Daoy (cell line): ENCODE measurements at places on chromosomes 7 and 10. TPM values are rescaled to one million over a fixed set of nuclear protein-coding genes. Genes with fewer than 3 reads are reported as not detected.

DNA sequence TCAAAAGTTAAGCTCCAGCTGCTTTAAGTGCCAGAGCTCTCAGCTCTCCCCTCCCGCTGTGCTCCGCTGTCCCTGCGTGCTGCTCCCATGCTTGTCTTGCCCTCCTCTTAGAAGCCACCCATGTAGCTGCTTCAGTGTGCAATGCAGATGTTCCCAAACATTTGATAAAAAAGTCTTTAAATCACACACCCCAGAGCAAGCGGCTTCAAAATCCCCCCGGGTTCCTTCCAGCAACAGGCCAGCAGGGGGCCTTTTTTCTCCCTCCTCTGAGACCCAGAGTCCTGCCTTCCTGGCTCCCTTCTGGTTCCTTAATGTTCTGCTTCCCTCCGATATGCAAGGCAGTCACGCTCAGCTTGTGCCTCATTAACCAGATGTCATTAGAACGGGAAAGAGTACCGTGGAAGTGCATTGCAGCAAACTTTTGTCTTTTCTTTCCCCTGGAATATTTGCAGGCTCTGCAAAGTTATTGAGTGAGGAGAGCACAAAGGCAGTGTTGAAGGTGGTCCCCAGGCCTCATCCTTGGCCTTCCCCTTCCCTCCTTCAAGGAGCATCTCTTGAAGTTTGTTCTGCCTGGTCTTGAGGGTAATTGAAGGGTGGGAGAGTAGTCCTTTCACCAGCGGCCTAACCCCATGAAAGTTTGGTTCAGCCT lies 25.5 kb downstream of the LDB3 start:
- DNase-seq: peak; percentile 13

- no peak for DNase-seq
These were observed 42.4 kb downstream of the MTURN start for GRCh38 chr7:30177186-30177585.

DNA sequence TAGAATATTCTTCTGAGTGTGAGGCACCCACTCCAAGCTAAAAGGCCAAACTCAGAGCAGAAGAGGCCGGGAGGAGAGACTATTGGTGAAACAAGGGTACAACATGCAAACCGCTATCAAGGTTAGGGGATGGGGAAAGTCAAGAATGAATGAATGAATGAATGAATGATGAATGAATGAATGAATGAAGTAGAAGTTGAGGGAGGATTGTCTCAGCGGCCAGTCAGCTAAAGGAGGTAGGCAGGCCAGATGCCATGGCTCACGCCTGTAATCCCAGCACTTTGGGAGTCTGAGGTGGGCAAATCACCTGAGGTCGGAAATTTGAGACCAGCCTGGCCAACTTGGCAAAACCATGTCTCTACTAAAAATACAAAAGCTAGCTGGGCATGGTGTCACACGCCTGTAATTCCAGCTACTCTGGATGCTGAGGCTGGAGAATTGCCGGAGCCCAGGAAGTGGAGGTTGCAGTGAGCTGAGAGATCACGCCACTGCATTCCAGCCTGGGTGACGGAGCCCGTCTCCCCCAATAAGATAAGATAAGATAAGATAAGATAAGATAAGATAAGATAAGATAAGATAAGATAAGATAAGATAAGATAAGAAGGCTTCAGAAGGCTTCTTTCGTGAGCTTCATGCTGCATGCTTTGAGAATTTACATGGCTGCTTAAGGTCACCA lies 250.8 kb downstream of the CCDC3 start:
- DNase-seq: peak; percentile 69

- DNase-seq: no peak
These were observed 368.8 kb upstream of the ZMIZ1 start for GRCh38 chr10:78699971-78700370.

DNA sequence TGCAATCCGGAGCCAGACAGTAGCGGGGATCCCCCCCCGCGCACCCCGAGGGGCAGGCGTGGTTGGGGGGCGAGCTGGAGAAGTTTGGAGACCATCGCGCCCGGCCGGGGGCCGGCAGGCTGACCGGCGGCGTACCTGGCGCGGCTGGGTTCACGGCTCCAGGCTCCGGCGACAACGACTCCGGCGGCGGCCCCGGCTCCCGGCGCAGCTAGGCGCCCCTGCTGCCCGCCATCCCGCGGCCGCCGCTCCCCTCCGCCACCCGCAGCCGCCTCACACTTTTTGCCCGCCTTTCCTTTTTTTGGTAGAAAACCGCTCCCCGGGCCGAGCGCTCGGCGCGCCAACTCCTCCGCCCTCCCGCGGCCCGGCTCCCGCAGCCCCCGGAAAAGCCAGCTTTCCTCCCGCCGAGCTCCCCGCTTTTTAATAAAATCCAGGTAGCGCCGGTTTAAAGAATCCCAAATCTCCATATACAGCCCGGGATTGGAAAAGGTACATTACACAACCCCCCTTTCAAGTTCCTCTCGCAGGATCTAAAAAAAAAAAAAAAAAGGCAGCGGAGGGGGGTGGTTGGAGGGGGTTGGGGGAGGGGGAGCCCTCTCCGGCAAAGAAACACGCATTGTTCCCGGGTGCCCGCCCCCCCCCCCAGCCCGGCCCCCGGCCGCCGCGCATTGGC lies at the start of gene TNRC18:
TNRC18 (minus strand) TSS at position 529 of the 670 bp plus-strand sequence. CDS start 2,588 bp downstream, outside the sequence.
- peak; percentile 67 for DNase-seq

DNA sequence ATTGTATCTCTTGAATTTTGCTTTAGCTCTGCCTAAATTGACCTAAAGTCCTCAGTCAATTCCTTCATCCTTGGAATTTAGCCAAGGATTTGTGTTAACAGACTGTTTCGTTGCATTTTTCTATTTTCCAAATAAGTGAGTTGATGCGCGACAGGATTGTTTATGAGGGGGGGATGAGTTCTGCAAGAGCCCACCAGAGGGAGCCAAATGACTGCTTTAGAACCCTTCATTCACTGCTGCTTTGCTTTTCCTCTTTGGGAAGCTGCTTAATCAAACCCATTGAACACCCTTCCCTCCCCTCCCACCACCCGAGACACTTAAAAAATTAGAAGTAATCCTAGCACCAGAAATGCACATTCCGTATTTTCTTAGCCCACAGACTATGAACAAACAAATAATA lies 33.7 kb upstream of the PTF1A start:
- DNase-seq: peak; percentile 51

DNA sequence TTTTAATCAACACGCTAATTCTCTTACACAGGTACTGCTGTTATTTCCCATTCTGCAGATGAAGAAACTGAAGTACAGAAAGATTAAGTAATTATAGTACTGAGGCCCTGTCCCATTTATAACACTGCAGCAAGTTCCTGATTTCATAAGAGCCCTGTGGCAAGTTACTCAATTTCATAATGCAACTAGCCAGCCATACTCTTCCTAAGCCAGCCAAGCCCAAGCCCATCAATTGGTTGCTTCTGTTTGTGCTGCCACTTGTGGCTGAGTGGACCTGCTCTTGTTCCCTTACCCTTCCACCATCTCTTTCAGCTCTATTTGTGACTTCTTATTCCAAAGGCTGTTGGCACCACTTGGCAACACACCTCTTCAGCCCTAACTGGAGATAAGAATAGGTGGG lies 19.7 kb upstream of the PRPF18 start:
- no peak for DNase-seq

- DNase-seq: peak; percentile 76
These were observed 31.6 kb downstream of the IL15RA start for GRCh38 chr10:5945561-5946418.

DNA sequence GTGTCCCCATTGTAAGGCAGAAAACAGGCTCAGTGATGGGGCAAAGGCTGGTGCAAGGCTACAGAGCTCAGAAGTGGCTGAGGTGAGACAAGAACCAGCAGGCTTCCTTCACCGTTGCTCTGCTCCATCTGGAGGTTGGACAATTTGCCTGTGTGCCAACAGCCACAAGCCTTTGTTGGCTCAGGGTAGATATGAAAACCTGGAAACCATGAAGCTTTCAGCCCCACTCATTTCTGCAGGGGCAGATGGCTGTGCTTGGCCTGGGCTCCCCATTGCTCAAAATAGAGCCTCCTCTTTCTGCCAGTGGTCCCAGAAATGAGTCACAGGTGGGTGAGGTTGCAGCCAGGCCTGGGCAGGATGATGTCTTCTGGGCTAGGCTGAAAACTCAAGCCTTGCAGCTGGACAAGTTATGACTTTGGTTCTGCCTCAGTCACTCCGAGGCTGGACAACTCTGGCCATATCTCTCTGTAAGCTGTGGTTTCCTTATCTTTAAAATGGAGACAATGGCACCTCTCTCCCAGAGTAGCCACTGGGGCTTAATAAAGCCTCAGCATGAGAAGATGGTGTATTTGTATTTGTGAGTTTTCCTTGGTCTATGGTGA lies 12.2 kb upstream of the ZNF273 start:
- no peak for DNase-seq

- no peak for DNase-seq
These were observed 847.1 kb downstream of the REEP3 start for GRCh38 chr10:64368298-64368697.

- DNase-seq: peak; percentile 88
These were observed 10.6 kb downstream of the DNAJB6 start for GRCh38 chr7:157347217-157347904.

DNA sequence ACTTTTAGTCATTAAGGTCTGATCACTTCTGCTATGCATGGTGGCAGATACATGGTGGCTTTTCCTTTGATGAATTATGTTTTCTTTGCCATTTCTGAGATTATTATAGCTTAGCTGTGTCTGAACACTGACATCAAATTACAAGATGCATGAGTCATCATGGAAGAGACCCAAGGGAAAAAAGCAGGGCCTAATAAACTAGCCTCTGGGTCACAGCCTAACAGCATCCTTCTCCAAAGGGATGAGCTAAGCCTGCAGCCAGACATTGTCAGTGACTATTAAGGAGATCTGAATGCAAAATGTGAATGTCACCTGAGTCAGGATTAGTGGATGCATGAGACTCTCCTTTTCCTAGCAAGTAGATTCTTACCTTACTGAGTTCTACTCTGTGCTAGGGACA lies 19.1 kb upstream of the OGDHL start:
- DNase-seq: no peak

TBXAS1 gene
- 4.5 and 6.3 TPM in 2 replicates for total RNA-seq

PPIF gene
- 28.1 and 33.2 TPM in 2 replicates for total RNA-seq

ACTL6B gene
- not detected in 2 replicates for total RNA-seq

AQP1 gene
- total RNA-seq: 1.0 and 1.6 TPM in 2 replicates

ANKRD61 gene
- 0.23 and 0.89 TPM in 2 replicates for total RNA-seq

NME8 gene
- total RNA-seq: not detected in 2 replicates

OPN1SW gene
- not detected in 2 replicates for total RNA-seq

PODXL gene
- total RNA-seq: 27.1 and 27.8 TPM in 2 replicates

CYP3A4 gene
- 0.09 and 0.11 TPM in 2 replicates for total RNA-seq

PBLD gene
- 0.86 and 1.8 TPM in 2 replicates for total RNA-seq
